ENCODE measurements at places on chromosomes 16 and 17.

GRCh38 chr17:40551879-40552768, 13.1 kb downstream of the CCR7 start:
- peak; percentile 58 for DNase-seq

DNA sequence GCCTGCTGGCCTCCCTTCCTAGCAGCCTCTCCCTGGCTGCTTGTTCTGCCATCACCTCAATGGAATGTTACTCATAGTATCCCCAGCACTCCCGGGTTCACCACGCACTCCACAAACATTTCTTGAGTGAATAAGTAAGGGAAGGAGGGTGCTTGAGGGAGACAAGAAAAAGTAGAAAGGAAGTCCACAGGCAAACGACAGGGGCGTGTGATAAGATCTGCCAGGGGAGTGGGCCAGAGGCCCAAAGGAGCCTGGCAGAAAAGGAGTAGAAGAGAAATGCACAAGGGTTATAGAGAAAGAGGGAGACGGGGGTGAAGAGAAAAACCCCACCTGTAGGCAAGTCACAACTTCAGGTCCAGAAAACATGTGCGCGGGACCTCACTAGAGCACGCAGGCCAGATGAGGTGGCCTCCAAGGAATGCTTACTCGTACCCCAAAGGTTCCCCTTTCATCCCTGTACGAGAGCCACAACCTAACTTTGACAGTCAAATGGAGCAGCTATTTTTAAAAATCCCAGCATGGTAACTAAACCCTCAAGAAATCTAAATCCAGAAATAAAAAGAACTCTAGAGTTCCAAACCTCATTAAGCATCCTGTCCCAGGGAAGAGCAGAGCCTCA, 6.6 kb downstream of the ZDHHC7 start:
- DNase-seq, result no peak

GRCh38 chr17:28426081-28426519, 20.1 kb upstream of the SLC46A1 start:
- DNase-seq, result no peak

DNA sequence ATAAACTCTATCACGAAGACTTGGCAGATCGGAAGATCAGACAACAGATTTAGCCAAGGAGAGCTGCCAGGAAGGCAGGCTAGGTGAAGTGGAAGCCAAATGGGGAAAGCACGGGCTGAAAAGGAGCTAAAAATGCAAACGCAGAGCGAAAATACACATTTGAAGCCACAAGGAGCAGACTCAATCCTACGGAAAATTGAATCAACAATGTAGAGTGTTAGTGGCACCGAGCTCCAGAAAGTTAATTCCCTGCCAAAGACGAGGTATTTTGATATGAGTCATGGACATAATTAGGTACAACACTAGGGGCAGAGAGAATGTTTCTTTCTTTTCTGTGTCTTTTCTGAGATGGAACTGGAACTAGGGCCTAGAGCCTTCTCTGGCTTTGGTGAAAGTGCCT, 20.7 kb downstream of the GSG1L start:
- DNase-seq, result no peak

- DNase-seq, result no peak
Observed at GRCh38 chr17:68424861-68425260, 32.4 kb downstream of the WIPI1 start.

DNA sequence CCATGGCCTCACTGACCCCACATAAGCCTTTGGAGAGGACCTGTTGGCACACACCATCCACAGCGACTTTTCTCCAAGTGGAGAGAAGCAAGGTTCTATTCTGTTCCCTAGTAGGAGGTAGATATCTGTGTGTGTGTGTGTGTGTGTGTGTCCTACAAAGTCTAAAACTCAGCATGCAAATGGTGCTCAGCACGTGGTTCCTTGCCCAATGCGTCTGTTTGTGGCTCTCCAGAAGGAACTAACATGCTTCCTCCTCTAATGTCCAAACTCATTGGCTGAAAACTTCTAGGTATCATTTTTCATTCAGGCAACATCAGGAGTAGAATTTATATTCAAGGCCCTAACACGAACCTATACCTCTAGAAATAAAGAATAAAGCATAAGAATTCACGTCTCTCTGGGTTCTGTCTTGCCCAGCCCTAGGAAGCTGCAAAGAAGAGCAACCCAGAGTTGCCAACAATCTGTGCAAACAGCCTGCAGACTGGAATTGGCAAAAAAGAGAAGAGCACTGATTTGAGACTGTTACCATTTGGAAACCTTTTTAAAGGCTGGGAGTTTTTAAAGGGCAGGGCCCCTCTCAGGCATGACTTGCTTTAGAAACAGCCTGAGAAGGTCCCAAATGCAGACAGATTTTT, 25.5 kb downstream of the MAP3K14 start:
- DNase-seq, result peak; percentile 58

DNA sequence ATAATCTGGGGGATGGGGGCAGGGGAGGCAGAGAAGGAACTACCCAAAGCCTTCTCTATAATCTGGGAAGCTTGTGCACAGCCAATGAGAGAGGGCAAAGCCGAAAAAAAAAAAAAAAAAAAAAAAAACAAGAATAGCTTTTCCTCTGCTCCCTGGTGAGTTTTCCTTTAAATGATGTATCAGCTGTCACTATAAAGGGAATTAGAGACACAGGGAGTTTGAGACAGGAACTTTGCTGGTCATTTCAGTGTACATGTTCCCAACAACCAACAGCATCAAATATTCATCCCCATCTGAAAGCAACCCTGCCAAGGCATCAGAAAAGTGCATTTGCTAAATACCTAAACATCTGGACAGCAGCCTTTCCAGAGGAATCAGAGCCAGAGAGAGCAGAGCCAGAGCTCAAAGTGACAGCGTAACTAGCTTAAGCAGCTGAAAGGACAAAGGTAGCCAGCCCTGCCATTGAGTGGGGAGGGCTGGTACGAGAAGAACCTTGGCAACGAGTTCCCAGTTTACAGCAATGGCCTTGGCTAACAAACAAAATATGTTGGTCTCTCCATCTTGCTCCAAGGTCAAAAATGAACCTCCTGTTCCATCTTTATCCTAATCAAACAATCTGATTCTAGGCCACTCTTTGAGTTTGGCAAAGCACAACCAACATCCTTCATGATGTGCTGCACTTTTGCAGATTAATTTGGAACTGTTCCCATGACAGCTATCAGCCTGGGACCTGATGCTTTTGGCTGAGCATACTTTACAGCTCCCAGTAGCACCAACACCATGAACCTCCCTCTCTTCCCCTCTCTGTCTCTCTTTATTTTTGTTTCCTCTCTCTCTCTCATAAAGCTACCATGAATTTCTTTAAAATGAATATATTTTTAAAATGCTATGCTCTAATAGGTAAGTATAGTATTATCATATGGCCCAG, 143.7 kb upstream of the GNAO1 start:
- DNase-seq, result no peak

GRCh38 chr17:35094902-35095301, 24.8 kb downstream of the RAD51D start:
- no peak for DNase-seq

DNA sequence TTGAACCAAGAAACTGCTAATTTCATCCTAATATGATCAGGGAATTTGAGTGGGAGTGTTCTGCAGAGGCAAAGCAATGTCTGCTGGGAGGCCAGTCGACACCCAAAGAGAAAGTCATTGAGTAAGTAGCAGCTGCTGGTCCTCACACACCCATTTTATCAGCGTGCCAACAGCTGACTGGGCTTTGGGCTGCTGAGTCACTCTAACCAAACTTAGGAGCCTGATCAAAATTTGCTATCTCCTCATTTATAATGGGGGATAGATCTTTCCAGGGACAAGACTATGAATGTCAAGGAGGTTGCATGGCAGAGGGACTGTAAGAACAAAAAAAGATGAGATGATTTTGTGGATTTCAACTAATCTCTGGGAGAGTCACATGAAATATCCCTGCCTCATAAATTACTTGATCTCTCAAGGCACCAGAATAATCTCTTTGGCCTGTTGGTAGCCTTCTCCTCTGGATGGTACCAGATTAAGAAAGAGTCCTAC, 32.9 kb downstream of the CPSF4L start:
- DNase-seq, result no peak

GRCh38 chr17:27492470-27492869, 36.2 kb downstream of the KSR1 start:
- DNase-seq, result no peak

DNA sequence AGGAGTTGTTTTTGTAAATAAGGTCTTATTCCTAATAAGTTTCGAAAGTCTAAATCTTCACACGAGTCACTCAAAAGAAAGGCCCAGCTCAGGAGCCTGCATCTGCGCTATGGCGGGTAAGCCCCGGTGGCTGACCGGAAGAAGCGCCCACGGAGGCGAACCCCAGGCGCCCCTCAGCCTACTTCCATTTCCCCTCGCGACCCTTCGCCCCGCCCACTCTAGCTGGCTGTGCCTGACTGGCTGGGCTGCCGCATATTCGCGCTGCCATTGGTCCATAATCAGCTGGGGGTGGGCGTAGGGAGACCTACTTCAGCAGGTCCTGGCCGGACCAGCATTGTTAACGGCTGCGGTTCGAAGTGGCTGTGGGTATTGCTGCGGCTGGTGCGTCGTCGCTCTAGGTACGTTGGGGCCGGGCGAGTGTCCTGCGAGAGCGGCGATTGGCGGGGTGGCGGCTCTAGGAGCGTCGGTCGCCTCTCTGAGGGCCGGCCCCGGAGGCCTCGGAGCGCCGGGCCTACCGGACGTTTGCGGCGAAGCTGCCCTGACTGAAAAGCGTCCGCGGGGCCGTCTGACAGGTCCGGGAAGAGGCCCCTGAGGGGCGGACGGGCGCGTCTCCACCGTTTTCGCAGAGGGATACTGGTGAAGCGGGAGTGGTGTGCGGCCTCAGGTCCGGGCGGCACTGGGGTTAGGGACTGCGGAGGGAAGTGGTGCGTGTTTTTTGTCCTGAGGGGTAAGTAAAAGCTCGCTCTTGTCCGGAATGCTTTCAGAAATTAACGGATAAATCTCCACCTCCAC, at the start of gene ATF7IP2:
Gene ATF7IP2 (plus strand): TSS at position 337 of the 792 bp plus-strand sequence. CDS start 44,560 bp downstream, outside the sequence.
- peak; percentile 68 for DNase-seq

- DNase-seq, result no peak
Observed at GRCh38 chr16:29734786-29735185, 11.0 kb downstream of the C16orf54 start.

DNA sequence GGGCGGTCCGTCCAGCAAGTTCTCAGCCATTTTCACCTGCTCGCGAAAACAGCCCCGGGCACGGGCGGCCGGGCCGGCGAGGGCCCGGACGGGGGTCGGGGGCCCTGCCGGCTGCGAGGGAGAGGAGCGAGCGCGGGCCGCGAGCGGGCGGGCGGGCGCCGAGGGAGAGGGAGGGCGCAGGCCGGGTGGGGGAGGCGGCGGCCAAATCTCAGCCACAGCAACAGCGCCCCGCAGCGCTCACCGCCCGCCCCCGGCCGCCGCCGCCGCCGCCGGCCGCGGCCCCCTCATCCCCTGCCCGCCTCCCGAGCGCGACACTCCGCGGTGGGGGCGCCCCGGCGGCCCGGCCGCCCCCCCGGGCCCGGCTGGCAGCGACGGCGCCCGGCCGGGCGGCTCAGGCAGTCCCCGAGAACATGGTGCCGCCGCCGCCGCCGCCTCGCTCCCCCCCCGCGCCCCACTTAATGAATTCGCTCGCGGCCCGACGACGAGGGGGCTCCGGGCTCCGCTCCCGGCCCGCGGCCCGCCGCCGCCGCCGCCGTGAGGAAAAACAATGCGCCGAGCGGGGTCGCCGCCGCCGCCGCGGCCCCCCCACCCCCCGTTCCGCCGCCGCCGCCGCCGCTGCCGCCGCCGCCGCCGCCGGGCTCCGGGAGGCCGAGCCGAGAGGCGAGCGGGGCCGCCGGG, 487 bp downstream of the CREBBP start:
- DNase-seq, result peak; percentile 50

GRCh38 chr17:13957636-13958035, 111.7 kb upstream of the COX10 start:
- DNase-seq, result no peak

DNA sequence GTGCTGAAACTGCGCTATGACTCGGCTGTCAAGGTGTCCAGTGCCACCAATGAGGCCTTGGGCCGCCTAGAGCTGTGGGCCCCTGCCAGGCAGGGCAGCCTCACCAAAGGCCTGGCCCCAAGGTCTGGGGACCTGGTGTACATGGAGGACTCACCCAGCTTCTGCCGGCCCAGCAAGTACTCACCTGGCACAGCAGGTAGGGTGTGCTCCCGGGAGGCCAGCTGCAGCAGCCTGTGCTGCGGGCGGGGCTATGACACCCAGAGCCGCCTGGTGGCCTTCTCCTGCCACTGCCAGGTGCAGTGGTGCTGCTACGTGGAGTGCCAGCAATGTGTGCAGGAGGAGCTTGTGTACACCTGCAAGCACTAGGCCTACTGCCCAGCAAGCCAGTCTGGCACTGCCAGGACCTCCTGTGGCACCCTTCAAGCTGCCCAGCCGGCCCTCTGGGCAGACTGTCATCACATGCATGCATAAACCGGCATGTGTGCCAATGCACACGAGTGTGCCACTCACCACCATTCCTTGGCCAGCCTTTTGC, 25.0 kb downstream of the WNT9B start:
- no peak for DNase-seq

- DNase-seq, result peak; percentile 50
Observed at GRCh38 chr17:67020293-67020766, 24.0 kb upstream of the CACNG1 start.

DNA sequence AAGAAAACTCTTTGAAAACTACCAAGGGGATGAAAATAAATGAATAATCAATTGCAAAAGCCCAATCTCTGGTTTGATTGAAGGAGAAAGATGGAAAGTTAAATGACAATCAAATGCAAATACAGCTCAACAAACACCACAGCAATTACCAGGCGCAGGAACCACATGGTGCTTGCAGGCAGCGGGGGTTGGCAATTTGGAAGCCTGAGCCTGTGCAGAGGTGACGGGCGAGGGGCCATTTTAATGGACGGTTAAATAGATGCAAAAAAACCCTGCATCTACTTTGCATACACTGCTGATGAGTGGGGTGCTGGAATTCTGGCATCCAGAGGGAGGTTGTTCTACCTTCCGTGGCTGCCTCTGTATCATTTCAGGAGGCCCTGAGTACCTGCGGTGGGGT, 4.8 kb upstream of the SEZ6 start:
- no peak for DNase-seq

- no peak for DNase-seq
Observed at GRCh38 chr17:39926588-39927100, 757 bp downstream of the ORMDL3 start.

- DNase-seq, result no peak
Observed at GRCh38 chr17:29615048-29615385, 7.7 kb downstream of the CORO6 start.

- DNase-seq, result no peak
Observed at GRCh38 chr17:83079766-83080578, 563 bp downstream of the METRNL start.

- peak; percentile 35 for DNase-seq
Observed at GRCh38 chr17:47687748-47688147, 6.2 kb upstream of the TBKBP1 start.
